A549 treated with Hydrocortisone at 1 μM for 4 hours (cell line): ENCODE measurements at places on chromosomes 3 and 15. TPM values are rescaled to one million over a fixed set of nuclear protein-coding genes. Genes with fewer than 3 reads are reported as not detected.

Gene A4GNT
- not detected in 5 replicates for total RNA-seq

Gene SCG3
- total RNA-seq: 0.03 to 0.09 TPM (median 0.05 TPM) in 4 of 5 replicates, not detected in the other

Gene HGD
- 16.4 to 23.7 TPM (median 21.8 TPM) in 5 replicates for total RNA-seq

Gene SOX14
- not detected in 5 replicates for total RNA-seq

Gene PAQR9
- total RNA-seq: 1.9 to 2.4 TPM (median 2.2 TPM) in 5 replicates

Gene SLMAP
- 18.8 to 23.6 TPM (median 21.6 TPM) in 5 replicates for total RNA-seq

Gene BSN
- 0.11 to 0.33 TPM (median 0.14 TPM) in 5 replicates for total RNA-seq

Gene PIGZ
- 1.1 to 1.9 TPM (median 1.5 TPM) in 5 replicates for total RNA-seq

Gene CHST2
- 0.84 to 1.1 TPM (median 0.96 TPM) in 5 replicates for total RNA-seq

Gene EIF4A2
- total RNA-seq: 126 to 149 TPM (median 136 TPM) in 5 replicates

Gene CAPN3
- 0.22 to 0.80 TPM (median 0.33 TPM) in 5 replicates for total RNA-seq

Gene CLDN16
- total RNA-seq: 0.03 to 0.14 TPM (median 0.08 TPM) in 3 of 5 replicates, not detected in the others

Gene MRPL46
- 51.7 to 62.9 TPM (median 57.8 TPM) in 5 replicates for total RNA-seq

Gene ISLR
- 0.22 to 0.50 TPM (median 0.36 TPM) in 5 replicates for total RNA-seq

Gene FAM227B
- 0.47 to 1.0 TPM (median 0.69 TPM) in 5 replicates for total RNA-seq

Gene CELF6
- 0.10 to 0.20 TPM (median 0.13 TPM) in 5 replicates for total RNA-seq

Gene MYZAP
- 1.1 to 1.3 TPM (median 1.2 TPM) in 5 replicates for total RNA-seq

Gene SLC24A1
- 2.9 to 5.2 TPM (median 4.9 TPM) in 5 replicates for total RNA-seq

Gene LEKR1
- 0.54 to 0.63 TPM (median 0.59 TPM) in 5 replicates for total RNA-seq

Gene CLRN1
- total RNA-seq: not detected in 5 replicates

Gene ABCC5
- 13.2 to 17.8 TPM (median 15.7 TPM) in 5 replicates for total RNA-seq

Gene PIERCE2
- total RNA-seq: 3.0 to 5.3 TPM (median 3.4 TPM) in 5 replicates

Gene MOBP
- total RNA-seq: 0.09 to 0.24 TPM in 2 of 5 replicates, not detected in the others

Gene CYP8B1
- total RNA-seq: not detected in 5 replicates

Gene USP4
- total RNA-seq: 11.1 to 19.7 TPM (median 13.7 TPM) in 5 replicates

Gene OR5K3
- not detected in 5 replicates for total RNA-seq

Gene GP9
- total RNA-seq: not detected in 5 replicates

Gene TCF12
- 33.7 to 44.6 TPM (median 40.7 TPM) in 5 replicates for total RNA-seq

Gene HIGD2B
- total RNA-seq: not detected in 5 replicates
